SJSA1 (cell line): ENCODE measurements at places on chromosomes 7 and 10. TPM values are rescaled to one million over a fixed set of nuclear protein-coding genes. Genes with fewer than 3 reads are reported as not detected.

Gene AS3MT
- 0.09 and 0.45 TPM in 2 replicates for total RNA-seq

Gene TMEM273
- not detected in 2 replicates for total RNA-seq

Gene FGFBP3
- total RNA-seq: not detected in 2 replicates

Gene IDI1
- total RNA-seq: 61.7 and 88.4 TPM in 2 replicates

DNA sequence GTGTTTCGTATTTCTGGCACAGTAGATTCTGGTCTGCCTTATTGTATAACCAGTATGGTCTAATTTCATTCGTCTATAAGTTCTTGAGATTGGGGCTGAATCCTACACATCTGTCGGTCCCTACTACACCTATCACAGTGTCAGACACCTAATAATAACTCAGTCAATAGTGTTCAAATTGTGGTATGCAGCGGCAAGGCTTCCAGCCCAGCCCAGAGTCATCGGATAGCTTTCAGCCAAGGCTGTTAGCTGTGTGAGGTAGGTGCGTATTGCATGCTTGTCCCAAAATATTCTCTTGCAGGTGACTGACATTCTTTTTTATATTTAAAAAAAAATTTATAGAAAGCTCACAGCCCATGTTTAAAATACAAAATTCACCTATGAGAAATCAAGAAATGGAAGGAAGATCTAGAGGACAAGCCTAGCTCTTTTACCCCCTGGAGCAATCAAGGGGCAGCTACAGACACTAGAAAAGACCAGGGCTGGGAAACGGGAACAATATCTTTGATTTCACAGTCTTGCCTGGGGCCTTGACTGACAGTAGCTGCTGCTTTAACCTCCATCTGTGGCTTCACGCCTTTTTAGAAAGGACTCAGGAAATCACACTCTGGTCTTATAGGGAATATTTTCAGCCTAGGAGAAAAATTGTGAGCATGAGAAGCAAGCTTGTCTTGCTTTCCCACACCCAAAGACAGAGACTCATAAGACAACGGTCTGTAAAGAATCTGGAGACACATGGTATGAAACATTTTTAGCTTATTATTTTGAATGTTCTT, 9.5 kb upstream of the ASB4 start:
- no peak for DNase-seq

DNA sequence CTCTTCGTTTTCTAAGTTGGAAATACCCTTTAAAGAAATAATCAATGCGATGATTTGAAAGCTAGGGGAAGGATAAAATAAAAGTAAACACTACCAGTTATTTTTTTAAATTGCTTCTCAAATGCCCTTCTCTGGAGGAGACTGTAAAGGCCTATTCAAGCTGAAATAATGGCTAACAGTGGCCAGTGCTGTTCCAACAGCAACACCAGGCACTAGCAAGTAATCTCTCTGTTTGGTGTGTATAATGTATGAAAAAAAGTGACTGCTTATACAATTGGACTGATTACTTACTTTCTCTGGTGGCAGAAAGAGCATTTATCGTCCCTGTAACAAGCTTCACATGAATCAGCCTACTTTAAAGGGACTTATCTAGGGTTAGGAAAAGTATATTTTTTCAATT, 102.7 kb downstream of the CSTF2T start:
- DNase-seq: no peak

GRCh38 chr7:92121681-92122080, 12.6 kb downstream of the CYP51A1 start:
- DNase-seq: no peak

GRCh38 chr7:102942868-102943267, 30.1 kb downstream of the LRRC17 start:
- no peak for DNase-seq

GRCh38 chr7:23020742-23021401, 6.9 kb upstream of the HYCC1 start:
- DNase-seq: no peak

DNA sequence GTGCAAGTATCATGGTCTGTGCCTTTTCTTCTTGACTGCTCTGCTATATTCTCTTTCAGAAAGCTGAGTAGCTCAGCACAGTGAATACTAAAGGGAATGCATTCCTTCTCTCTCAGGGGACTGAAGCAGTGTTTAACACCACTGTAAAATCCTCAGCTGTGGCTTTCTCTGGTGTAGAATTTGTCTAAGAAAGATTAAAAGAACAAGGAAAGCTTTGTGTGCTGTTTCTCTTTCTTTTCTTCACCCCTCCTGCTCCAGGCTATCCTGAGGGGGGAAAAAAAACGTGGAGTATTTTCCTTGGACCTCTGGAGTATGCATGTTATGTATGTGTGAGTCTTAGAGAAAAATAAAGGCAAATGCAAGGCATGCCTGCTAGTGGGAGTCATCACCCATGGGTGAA, 383.9 kb downstream of the AUTS2 start:
- DNase-seq: no peak

- no peak for DNase-seq
Observed at GRCh38 chr10:128008521-128009250, 101.8 kb downstream of the PTPRE start.

GRCh38 chr7:53418834-53419482, 383.5 kb downstream of the POM121L12 start:
- DNase-seq: no peak

GRCh38 chr7:12766416-12766815, 79.0 kb downstream of the ARL4A start:
- no peak for DNase-seq

- no peak for DNase-seq
Observed at GRCh38 chr7:4610768-4611467, 71.2 kb upstream of the FOXK1 start.

DNA sequence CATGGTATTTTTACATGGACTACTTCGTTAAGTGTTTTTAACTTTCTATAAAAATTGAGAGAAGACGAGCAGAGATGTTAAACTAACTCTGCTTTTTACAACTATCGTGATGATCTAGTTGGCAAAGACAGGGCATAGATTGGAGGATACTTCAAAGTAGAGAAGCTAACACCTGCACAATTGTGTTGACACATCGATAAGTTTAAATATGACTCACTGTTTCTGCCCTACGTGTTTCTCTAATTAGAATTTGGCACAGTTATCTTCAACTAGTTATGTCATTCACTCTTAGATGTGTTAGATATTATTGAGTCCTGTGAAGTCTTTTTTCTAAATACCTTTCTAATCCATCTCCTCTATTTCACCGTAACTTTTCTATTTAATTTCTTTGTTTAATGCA, 68.5 kb upstream of the FERD3L start:
- no peak for DNase-seq

GRCh38 chr7:133783276-133783675, 343.9 kb upstream of the LRGUK start:
- no peak for DNase-seq
